ENCODE measurements at places on chromosomes 16 and 17.
A peak's percentile ranks its signal among the peaks of the same experiment; 100 is the strongest.

GRCh38 chr16:20881503-20881878 lies 18.7 kb downstream of the DCUN1D3 start:
- no peak for DNase-seq

DNA sequence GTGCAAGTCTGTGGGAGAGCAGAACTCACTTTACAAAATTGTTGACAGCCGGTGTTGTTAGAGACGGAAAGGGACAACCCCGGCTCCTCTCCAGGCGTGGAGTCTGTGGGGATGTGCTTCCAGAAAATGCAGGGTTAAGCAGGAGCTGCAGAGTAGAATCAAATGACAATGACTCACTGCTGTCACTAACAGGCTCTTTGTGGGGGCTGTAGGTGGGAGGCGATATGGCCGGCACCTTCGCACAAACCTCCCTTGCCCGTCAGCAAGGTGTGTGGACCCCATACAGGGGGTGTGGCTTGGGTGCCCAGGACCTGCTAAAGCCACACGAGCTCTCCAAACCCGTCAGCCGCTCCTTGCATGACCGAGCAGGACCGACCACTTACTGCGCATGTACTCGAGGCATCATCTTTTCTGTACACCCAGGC lies 5.8 kb downstream of the PDK2 start:
- no peak for DNase-seq

DNA sequence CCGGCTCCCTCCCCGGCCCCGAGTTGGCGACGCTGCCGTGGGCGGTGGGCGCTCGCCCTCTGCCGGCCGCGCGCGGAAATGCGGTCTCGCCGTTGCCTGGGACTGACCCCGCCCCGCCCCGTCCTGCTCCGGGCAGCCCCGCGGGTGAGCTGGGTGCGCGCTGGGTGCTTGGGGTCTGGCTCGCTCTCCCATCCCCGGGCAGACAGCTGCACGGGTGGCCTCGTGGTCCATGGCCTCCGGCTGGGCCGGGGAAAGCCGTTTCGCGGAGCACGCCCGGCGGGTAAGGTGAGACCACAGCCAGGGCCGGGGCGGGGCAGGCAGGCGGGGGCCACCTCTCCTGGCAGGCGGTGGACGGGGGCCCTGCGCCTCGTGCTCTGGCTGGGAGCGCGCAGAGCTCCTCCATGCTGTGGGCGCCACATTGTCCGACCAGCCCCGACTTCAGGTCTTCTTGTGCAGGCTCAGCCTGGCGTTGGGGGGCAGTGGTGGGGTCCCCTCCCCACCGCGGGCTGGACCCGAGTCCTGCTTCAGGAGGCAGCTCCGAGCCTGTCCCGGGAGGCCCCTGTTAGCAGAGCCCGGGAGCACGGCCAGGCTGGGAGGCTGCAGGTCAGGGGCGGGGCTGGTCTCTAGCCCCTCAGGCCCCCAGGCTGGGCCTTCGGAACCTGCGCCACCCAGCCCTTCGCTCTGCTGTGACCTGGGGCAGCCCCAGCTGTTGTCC lies 7.0 kb upstream of the C1QTNF8 start:
- peak; percentile 69 for DNase-seq

DNA sequence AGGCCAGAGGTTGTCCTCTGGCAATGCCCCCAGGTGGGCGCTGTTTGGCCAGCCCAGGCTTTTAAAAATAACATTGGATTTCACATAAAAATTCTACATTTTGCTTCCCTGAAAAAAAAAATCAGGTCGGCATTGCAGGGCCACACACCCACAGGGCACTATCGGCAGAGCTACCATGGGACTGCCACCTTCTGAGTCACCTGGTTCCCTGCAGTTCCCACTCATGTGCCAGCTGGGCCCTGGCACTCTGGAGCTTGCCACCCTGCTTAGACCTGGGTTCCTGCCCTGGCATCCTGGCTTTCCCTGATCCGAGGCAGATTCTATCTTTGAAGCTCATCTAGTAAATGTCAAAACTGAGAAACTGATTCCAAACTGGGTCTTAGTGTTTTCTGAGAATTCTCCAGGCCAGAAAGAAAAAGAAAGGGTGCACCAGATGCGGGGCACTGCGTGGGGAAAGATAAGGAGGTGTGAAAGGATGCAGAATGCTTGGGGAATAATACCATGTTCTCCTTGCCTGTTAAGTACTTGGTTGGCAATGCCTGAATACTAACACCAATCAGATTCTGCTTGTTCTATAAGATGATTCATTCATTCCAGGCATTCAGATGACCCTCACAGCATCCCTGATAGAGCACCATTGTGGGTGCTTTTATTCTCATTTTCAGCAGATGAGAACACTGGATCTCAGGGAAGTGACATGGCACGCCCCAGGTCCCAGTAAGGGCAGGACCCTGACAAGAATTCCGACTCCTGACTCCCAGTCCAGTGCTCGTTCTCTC lies 51.8 kb downstream of the RAI1 start:
- no peak for DNase-seq

DNA sequence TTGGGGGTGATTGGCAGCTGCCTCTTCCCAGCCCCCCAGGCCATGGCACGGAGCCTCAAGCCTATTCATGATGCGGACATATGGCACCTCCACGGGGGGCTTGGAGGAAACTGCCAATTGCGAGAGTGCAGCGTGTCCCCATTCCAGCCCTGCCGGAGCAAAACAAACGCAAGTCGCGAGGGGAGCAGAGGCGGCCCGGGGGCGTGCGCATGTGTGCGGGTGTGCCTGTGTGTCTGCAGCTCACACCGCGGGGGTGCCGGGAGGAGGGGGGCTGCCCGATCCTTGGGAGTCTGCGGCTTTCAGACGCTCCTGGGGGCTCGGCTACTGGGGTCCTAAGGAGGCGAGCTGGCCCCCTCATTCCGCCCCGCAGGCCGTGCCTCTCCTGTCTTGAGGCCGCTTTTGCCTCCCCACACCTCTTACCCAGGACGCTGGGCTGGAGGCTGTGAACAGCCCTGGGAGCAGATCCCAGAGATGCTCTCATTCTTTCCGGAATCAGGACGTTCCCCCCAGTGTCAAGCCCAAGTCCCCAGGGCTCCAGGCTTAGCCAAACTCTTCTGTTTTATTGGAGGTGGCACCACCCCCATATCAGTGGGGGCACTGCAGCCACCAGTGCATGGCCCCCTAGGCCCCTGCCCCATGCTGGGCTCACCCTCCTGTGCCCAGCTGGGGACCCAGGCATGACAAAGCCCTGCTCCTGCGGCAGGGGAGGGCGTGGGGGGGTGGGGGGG lies 29.1 kb downstream of the ENDOV start:
- DNase-seq, result no peak

DNA sequence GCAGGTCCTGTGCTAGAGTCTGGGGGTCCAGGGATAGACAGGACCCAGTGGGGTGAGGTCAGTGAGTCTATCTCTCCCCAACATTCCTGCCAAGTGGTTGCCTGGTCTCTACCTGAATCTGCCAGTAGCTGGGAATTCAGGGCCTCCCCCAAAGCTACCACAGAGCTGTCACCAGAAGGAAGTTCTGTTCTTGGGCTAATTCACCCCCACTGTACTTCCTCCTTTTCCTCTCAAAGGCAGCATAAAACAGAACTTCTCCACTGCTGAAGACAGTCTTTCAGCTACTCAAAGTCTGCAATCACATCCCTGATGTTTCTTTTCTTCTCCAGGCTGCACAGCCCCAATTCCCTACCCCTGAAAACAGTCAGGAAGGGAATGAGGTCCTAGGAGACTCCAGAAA lies 8.7 kb downstream of the CAMTA2 start:
- no peak for DNase-seq

DNA sequence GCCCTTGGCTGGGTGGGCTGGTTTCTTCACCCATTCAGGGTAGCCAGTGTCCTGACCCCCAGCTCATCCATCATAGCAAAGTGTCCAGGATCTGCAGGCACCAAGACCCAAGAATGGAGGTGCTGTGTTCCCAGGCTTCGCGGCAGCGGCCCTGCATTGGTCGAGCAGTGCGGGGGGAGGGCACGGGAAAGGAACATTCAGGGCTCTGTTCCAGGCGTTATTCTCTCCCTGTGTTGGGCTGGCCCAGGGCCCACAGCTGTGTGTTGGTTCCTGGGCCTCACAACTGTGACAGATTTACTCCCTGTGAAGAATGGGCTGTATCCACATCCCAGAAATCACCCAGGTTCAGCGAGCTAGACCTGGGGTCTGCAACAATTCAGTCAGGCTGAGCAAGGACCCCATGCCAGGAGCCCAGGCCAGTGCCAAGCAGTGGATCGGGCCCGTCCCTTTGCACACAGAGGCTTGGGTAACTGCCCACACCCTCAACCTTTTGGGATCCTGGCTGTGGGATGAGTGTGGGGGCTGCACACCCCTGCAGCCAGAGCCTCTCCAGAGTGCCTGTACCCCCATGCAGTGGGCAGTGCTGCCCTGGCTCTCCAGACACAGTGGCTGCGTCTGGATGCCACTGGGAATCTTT lies 10.0 kb downstream of the GPT2 start:
- no peak for DNase-seq

GRCh38 chr16:49967012-49967559 lies 57.9 kb upstream of the CNEP1R1 start:
- no peak for DNase-seq

DNA sequence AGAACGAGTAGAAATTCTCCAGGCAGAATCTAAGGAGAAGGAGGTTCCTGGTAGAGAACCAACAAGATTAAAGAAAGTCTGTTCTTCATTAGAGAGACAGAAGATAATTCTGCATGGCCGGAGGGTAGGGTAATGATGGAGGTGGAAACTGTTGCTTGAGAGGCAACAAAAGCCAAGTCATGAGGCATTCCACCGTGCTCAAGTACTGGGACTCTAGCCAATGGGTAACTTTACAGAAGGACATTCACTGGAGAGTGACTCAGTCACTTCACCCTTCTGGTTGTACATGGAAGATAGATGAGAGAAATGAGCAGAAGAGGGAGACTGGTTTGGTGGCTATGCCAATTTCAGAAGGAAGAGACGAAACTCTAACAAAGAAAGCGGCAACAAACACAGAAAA lies 53.6 kb upstream of the ANKFN1 start:
- DNase-seq, result no peak

DNA sequence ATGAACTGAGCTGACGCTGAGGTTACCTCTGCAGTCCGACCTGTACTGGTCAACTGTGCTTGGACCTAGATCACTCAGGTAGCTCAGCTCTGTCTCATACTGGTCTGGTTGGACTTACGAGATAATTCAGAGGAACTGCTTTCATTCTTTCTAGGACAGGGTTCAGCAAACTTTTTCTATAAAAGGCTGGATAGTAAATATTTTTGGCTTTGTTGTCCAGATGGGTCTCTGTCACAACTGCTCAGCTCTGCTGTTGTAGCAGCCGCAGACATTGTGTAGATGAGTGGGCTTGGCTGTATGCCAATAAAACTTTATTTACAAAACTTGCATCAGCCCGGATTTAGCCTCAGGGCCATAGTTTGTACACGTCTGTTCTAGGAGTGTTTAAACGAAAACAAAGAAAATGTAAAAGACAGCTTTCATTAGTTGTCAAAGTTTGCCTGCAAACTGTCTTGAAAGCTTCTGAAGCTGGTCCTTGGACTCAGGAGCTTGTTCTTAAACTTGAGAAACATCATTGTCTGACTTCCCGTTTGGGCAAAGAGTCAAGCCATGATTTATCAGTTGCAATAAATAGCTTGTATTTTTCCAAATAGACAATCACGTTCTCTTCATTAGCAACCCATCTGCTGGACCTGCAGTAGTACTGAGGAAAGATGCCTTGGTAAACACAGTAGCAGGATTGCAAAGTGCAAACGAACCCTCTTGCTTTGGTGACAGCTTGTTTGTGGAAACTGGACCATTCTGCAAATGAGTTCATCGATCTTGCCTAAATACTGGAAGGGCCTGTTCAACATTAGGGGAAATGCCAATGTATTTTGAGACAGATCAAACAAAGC lies 253.4 kb downstream of the SNX29 start:
- DNase-seq, result no peak

- DNase-seq, result peak; percentile 95
These were observed 956 bp upstream of the CHD3 start for GRCh38 chr17:7887482-7888183.

- DNase-seq, result no peak
These were observed 465.0 kb upstream of the MAF start for GRCh38 chr16:80065541-80065940.

GRCh38 chr16:17459903-17460521 lies 10.7 kb downstream of the XYLT1 start:
- DNase-seq, result peak; percentile 34

- DNase-seq, result no peak
These were observed 239.2 kb downstream of the PRKCA start for GRCh38 chr17:66541461-66542128.

GRCh38 chr16:57377080-57377841 lies 5.0 kb downstream of the CX3CL1 start:
- DNase-seq, result no peak

GRCh38 chr17:78107457-78107856 lies 21.1 kb downstream of the TMC6 start:
- no peak for DNase-seq

DNA sequence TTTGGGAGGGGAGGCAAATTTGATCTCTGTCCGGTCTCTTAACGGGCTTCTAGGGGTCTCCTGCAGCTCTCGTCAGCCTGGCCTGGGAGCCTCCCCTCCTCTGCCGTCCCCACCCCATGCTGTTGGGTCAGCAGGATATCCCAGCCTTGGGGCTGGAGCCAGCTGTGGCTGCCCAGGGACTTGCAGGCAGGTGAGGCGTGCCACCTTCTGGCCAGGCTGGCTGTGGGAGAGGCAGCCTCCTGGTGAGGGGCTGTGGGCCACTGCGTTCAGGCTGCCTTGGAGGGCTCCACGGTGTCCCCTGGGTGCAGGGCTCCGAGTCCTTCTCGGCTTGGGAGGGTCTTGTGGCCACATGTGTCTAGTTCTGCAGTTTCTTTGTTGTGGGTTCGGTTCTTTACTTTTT lies 34.6 kb downstream of the TBCD start:
- no peak for DNase-seq

- no peak for DNase-seq
These were observed 169.0 kb downstream of the ENGASE start for GRCh38 chr17:79243603-79243990.

- no peak for DNase-seq
These were observed 126.0 kb downstream of the HS3ST3A1 start for GRCh38 chr17:13475574-13476223.

- peak; percentile 87 for DNase-seq
These were observed 65.7 kb upstream of the LRRC37A3 start for GRCh38 chr17:64984851-64985521.

DNA sequence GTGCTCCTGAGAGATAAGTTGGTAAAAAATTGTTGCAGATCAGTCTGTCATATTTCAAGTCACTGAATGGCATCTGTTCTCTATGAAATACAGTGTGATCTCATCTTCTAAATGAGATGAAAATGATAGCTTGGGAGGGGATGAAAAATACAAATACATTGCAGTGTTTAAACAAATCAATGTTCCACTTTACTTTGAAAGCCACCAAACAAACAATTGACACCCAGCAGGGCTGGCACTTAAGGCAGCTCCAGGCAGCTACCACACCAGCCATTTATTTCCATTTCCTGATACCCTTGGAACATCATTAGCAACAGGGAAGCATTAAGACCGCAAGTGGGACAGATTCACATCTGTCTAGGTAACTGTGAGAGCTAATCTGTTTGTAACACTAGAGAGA lies 827.6 kb upstream of the KIF2B start:
- no peak for DNase-seq

- no peak for DNase-seq
These were observed 29.7 kb downstream of the DUSP14 start for GRCh38 chr17:37519251-37519985.

Data from CD4-positive, alpha-beta T cell treated with Interleukin-4 for 1 hour (primary cell).